ENCODE measurements at places on chromosomes 2 and 18.

DNA sequence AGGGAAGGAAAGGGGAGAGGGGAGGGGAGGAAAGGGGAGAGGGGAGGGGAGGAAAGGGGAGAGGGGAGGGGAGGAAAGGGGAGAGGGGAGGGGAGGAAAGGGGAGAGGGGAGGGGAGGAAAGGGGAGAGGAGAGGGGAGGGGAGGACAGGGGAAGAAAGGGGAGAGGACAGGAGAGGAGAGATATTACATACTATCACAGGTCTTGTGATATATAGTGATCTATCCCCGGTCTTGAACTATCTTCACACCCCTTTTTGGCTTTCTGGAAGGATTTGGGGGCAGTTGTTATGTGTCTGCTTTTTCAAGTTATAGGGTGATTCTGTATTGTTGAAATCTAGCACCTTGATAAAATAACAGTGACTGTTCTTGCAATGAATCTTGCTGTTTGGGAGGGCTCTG, 92.1 kb upstream of the ID2 start:
- DNase-seq, result no peak

DNA sequence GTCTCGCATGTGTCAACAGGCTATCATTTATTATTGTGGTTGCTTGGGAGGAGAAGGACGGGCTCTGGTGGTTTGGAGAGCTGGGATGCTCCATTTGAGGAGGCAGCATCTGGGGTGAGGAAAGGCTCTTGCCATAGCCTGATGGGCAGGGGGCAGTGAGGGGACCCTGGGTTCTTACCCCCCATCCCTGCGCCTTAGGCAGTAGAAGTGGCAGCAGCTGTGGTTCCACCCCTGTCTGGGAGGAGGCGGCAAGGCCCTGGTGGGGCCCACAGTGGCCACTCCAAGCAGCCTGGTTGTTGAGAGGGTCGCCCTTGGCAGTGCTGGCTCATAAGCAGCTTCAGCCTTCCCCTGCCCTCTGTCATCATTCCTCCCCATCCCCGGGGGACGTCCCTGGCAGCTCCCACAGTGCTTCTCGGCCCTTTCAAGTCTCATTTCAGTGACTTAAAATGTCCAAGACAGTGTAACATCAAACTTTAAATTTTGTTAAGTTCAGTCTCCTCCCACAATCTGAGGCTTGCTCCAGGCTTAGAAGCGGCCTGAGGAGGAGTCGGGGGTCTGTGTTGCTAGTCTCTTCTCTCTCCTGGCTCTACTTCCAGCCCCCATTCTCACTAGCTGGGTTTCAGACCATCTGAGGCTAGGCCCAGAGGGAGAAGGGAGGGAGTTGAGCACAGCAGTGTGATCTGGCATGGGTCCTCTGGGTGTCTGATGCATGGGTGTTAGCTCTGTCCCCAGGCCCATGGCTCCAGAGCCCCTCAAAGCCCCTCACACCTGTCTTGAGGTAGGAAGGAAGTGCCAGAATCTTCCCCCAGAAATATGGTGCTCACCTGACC, 34.9 kb upstream of the PTPN4 start:
- no peak for DNase-seq

DNA sequence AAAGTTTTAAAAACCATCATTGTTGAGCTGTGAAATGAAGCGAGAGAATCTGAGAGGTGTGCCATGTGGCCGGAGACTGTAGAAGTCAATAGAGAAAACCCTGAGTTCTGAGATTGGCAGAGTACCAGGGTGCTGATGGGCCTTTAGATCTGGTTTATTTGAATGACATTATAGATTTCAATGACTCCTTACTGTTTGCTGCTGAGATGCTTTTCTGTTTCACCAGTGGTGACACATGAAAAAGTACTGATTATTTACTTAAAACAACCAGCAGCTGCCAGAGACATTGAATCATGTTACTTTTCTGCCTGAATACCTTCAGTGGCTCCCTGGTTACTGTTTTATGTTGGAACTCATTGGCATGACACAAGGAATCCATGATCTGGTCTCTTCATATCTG, 602.7 kb upstream of the ZNF804A start:
- no peak for DNase-seq

GRCh38 chr2:200625958-200626363, 40.1 kb downstream of the AOX1 start:
- DNase-seq, result no peak

- no peak for DNase-seq
Measured at GRCh38 chr18:48850822-48851598, 99.8 kb downstream of the SMAD7 start.

Data from stimulated activated naive CD4-positive, alpha-beta T cell treated with Interleukin-2 at 50 U/mL for 16 hours (primary cell).